ENCODE measurements at places on chromosomes 4 and X.

DNA sequence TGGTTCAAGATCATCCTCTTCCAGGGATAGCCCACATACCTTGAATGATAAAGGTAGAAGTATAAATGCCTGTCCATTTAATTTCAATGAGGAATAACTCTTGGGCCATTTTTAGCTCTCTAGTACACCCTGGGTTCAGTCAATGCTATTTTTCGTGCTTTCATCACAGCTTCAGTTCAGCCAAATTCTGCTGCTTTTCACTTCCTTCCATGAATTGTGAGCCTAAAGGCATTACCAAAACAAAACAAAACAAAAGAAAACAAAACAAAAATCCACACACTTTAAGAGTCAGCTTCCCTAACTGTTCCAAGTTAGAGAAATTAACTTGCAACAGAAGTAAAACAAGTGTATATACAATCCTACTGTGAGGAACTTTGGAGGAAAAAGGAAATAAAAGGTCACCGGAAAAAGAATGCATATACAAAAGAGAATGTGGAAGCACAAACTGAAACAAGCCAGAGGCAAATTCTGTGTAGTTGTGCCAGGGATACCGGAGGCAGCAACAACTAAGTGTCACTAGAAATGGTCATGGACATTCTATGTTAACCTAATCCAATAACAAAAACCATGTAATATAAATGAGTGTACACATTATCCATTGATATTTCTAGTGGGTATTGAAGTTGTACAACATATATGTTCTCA lies 423.1 kb downstream of the KCTD8 start:
- DNase-seq = no peak

GRCh38 chr4:100651499-100652175 lies 133.8 kb upstream of the EMCN start:
- no peak for DNase-seq

DNA sequence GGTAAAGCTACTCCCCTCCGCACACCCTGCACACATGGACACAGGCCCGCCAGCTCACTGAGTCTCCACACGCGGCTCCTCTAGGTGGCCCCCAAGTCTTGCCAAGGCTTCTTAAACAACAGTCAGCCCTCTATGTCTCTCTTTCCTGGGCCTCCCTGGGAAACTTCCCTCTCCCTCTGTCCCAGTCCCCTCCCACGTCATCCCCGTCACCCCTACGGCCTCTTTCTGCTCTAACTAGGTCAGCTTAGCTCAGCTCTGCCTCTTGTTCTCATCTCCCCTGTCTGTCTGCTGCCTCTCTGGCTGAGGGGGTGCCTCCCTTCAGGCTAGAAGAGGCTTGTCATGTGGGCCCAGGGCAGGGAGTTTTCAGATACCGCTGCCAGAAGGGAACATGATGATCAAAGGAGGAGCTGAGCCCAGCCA lies 38.8 kb downstream of the SEPTIN6 start:
- DNase-seq = no peak

DNA sequence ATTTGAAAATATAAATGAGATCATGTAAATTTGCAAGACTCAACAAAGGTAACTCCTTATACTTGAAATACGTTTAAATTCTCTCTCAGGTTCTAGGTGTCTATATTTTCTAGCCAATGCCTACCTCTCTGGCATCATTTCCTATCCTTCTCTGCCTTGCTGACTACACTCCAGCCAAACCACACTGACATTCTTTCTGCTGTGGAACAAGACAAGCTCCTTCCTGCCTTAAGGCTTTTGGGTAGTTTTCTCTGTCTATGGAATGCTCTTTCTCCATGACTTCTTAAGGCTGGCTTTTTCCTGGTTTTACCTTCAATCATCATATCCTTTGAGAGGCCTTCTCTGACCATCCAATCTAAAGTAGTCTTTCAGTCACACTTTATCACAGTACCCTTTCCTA lies 201.0 kb downstream of the SPRY1 start:
- DNase-seq = no peak

- DNase-seq = no peak
Measured at GRCh38 chr4:56469489-56470210, 2.2 kb downstream of the SRP72 start.

- DNase-seq = no peak
Measured at GRCh38 chrX:118621081-118621759, 106.2 kb upstream of the IL13RA1 start.

GRCh38 chr4:149765630-149766029 lies 50.0 kb downstream of the IQCM start:
- DNase-seq = no peak

- DNase-seq = peak; percentile 9
Measured at GRCh38 chrX:18886344-18887161, 97.4 kb downstream of the PHKA2 start.

- DNase-seq = no peak
Measured at GRCh38 chr4:39702716-39703115, 4.8 kb downstream of the UBE2K start.

- no peak for DNase-seq
Measured at GRCh38 chr4:47239649-47240048, 208.3 kb downstream of the GABRB1 start.

GRCh38 chrX:153626863-153627674 lies 19.9 kb upstream of the DUSP9 start:
- no peak for DNase-seq

DNA sequence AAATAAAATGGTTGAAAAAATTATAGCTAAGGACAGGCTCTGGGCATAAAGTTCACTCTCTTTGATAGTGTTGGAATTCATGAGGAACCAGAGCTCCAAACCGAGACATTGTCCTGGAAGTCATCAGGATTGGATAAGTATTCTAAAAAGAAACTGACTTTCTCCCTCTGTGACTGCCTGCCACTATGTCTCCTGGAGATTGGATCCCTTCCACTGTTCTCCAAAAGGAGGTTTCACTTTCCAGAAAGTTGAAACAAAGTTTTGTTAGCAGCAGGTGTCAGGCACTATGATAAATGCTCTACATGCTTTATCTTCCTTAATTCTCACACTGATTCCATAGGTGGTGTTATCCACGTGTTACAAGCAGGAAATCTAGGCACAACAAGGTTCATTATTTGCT lies 16.8 kb downstream of the BANK1 start:
- no peak for DNase-seq

GRCh38 chr4:142440093-142440492 lies 406.0 kb downstream of the INPP4B start:
- no peak for DNase-seq

- no peak for DNase-seq
Measured at GRCh38 chr4:150348079-150348478, 233.9 kb upstream of the MAB21L2 start.

GRCh38 chr4:181672751-181673150 lies 570.5 kb upstream of the TENM3 start:
- no peak for DNase-seq

GRCh38 chr4:78235800-78236199 lies 178.7 kb downstream of the FRAS1 start:
- no peak for DNase-seq

DNA sequence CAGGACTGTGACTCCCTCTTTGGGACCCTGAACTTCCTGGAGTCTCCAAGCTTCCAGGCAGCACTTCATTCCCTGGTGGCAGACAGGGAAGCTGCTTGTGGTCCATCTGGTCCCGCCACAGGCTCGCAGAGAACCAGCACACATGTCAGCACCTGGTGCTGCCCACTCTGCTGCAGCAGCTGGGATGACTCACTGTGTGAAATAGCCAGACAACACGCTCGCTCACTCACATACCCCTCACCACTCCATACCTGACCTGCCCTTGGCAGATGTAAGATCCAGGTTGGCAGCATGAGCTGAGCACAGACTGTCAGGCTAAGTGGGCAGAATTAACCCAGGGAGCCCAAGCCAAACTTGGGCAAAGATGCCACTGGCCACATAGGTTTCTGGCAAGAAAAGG lies 613.5 kb downstream of the PCDH18 start:
- DNase-seq = no peak

DNA sequence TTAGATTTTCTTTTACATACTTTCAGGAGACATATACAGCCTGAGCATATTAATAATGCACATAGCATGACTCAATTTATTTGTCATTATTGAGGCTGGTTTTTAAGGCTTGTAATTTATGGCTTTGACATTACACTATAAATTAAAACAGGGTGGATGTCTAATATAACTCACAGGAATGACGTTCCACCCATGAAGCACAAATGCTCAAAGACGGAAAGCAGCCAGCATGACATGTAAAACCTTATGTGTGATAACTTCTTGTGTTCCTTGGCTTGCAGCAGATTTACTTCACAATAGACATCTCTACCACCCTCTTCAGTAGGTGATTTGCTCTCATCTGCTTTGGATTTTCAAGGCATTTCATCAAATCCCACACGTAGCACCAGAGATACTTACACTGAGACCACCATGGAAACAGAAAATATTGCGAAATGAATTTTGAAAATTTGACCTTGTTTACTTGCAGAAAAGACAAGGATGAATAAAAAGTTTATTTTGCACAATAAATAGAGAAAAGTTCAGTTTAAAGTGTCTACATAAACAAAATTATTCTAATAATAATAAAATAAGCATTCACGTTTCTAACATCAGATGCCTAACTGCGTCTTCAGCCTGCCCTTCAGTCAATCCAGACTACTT lies 64.7 kb upstream of the BTC start:
- DNase-seq = no peak

- no peak for DNase-seq
Measured at GRCh38 chr4:31392923-31393322, 672.8 kb downstream of the PCDH7 start.

DNA sequence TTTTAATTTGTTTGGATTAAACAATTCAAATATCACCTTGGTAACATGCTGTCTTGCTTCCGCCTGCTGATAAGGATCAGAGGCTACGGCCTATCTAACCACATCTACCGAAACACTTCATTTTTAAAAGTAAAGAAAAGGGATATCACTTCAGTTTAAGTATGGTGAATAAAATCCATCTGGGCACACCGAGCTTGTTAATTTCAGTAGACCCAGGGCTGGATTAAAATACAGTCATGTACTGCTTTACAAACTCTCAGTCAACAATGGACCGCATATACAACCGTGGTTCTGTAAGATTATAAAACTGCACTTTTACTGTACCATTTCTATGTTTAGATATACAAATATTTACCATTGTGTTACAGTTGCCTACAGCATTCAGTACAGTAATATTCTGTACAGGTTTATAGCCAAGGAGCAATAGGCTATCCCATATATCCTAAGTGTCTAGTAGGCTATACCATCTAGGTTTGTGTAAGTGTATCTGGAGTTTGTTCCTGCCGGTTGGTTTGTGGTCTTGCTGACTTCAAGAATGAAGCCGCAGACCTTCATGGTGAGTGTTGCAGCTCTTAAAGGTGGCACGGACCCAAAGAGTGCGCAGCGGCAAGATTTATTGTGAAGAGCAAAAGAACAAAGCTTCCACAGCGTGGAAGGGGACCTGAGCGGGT lies 40.0 kb downstream of the SEPTIN11 start:
- peak; percentile 37 for DNase-seq

DNA sequence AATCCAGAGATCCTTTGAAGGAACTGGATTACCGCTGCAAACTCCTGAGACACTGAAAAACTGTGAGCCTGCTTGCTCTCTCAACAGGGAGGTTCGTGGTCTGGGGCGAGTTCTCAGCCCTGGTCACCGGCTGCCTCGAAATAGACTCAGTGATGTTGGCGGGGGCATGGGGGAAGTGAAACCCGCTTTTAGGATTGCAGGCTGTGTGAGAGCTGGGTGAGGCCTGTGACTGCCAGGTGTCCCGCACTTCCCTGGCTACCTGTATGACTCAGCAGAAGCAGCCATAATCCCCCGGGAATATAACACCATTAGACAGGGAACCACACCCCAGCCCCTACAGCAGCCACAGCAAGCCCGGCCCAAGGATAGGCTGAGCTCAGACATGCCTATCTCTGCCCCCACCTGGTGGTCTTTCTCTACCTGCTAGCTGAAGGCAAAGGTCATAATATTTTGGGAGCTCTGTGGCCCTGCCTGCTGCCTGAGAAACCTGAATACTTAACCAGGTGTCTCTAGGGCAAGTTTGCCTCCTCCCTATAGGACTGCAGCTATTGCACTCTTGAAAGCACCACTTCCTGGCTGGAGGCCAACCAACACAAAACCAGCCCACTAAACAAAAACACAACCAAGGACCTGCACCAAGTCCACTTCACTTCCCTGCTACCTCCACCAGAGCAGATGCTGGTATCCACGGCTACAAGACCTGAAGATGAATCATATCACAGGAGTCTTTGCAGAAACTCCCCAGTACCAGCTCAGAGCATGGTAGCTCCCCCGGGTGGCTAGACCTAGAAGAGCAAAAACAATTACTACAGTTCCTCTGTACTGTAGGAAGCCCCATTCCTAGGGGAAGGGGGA lies 202.0 kb downstream of the RRAGB start:
- DNase-seq = no peak

DNA sequence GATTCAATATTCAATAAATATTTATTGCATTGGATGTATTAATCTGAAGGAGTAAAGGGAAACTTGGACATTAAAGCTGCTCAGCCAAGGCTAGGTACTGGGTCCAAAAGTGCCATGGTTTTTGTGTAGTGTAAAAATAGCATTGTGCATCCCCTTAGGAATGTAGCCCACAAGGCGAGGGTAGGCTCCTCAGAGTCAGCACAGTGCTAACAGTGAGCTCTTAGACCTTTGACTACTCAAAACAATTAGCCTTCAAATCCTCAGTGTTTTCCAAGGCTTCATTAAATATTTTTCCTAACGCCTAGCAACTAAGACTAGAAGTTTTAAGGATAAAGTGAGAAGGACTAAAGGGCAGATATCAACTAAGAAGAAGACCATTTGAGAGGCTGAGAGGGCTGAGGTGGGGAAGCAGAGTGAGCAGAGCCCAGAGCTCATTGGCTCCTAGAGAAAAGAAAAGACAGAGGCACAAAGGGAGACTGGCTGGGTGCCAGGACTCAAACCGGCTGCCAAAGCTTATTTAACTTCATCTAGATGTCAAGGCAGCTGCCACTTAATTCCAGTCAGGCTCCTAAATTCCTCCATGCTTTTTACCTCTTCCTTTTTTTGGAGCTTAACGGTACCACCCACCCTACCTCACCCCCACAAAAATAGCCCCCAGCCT lies 17.0 kb downstream of the PRKG2 start:
- no peak for DNase-seq

DNA sequence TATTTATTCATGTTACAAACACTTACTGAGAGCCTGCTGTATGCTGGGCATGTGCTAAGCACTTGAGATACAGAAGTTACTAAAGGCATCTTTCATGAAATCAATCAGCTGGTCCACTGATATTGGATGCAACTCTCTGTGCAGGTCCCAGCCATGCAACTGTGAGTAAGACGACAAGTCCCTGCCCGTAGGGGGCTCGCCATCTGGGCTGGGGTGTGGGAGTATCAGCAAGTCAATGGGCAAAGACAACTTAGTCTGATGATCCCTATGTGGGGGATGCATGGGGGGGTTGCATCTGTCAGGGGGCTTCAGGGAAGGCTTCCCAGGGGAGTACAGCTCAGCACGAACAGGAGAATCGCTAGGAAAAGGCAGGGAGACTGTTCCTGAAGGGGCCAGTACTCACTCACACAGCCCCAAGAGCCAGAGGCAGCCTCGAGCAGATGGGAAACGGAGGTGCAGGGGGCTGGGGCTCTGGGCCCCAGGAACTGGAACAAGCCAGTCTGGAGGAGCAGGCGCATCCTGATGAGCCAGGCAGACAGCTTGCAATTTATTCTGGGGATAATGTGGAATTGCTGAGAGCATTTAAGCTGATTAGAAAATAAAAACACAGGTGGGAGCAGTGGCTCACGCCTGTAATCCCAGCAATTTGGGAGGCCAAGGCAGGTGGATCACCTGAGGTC lies 40.2 kb downstream of the CRMP1 start:
- DNase-seq = no peak
